Memory B cell (primary cell): ENCODE measurements at places on chromosomes 2 and 18.
A peak's percentile ranks its signal among the peaks of the same experiment; 100 is the strongest.

- no peak for DNase-seq
These were observed 272.2 kb downstream of the NDUFA10 start for GRCh38 chr2:239752951-239753350.

- DNase-seq = no peak
These were observed 1467.9 kb upstream of the ZEB2 start for GRCh38 chr2:145987793-145988192.

GRCh38 chr2:237128026-237128703, 42.5 kb downstream of the COPS8 start:
- DNase-seq = no peak

DNA sequence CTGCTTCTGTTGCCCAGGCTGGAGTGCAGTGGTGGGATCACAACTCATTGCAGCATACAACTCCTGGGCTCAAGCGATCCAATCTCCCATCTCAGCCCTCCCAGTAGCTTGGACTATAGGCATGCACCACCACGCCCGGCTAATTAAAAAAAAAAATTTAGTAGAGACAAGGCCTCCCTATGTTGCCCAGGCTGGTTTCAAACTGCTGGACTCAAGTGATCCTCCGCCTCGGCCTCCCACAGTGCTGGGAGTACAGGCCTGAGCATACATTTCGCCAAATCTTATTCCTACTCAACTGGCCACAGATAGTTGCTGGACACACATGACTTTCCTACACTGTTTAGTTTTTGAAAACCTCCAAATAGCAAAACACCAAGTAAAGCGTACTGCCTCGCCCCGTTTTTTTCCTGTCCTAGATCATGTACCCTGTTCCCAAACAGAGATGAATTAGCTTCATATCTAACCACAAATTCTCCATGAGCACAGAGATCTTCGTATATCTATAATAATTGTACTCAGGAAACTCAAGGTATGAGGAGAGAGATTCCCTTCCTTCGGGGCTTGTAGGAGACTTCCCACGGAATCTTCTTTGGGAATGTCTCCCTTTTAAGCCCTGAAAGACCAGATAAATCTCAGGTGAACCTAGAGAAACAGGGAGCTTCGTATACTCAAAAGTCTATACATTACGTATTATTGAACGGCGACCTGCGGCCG, 598 bp upstream of the C2orf69 start:
- DNase-seq = no peak

- DNase-seq = no peak
These were observed 7.5 kb upstream of the BCL11A start for GRCh38 chr2:60560734-60561644.

DNA sequence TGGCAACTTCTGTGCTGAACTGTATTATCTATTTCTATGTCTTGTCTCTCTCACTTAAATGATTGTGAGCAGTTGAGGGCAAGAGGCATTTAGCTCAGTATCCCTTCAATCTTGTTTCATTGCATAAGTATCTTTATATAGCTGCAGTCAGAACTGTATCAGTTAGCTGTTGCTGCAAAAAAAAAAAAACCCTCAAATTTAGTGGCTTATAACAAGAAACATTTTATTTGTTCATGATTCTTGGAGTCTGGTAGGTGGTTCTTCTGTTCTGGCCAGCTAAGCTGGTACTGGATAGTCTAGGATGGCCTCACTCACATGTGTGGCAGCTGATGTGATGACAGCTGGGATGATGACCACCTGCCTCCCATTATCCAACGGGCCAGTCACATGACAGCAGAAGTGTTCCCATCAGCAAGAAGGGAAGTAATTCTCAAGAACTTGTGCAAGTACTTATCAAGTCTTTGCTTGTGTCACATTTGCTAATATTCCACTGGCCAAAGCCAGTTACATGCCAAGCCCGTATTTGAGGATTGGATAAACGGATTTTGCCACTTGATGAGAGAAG, 67.8 kb downstream of the SLC4A3 start:
- no peak for DNase-seq

DNA sequence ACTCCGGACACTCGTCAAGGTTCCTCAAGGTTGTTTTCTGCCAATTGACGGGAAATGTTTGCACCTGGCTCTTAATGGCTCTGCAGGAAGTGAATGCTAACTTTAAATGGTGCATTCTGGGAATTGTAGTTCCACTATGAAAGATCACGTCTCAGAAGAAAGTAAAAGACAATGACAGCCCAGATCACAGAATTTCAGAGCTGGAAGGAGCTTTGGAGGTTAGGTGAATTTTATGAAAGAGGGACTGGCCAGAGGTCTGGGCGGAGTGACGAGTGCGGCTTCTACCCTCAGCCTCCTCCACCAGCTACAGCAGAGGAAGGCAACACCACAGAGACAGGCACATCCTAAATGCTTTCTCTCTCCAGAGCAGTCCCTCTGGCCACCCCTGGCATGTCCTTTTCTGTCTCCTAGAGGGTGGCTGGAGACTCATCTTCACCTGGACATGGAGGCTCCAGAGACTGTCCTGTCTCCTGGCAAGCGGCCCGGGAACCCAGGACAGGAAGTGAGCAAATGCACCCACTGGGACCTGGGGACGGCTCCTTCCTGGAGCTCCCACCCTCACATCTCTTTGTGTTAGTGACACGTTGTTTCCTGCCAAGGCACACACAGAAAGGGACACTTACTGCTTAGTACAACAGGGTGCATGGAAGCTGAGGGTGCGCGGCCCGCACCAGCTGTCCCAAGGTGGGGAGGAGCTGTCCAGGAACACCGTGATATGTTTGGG, 19.4 kb downstream of the THAP4 start:
- DNase-seq = peak; percentile 16

GRCh38 chr2:72154386-72154975, 6.8 kb upstream of the CYP26B1 start:
- peak; percentile 6 for DNase-seq

DNA sequence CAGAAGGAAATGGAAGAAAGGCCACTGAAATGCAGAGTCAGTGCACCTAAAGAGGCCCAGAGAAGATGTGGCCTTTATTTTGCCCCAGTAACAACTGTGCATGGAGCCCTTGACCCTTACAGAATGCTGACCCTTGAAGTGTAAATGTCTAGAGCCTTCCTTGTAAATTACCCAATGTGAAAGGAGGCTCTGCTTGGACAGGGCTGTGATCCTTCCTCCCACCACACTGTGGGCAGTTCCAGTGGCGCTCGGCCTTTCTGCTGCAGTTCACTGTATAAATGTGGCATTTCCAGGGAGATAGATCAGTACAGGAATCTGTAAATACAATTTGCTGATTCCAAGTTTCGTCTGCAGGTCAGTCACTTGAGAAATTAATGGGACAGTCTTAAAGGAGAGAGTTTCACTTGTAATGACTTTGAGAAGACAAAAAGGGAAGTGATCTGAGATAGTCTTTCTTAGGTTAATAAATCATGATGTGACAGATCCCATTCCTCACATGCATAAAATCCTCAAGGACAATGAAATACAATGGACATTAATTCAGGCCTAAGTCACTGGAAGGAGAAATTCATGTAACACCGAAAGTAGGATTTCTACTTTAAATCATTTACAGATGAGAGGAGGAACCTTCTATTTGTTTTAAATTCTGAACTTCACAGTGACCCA, 133.8 kb upstream of the LMAN1 start:
- no peak for DNase-seq

DNA sequence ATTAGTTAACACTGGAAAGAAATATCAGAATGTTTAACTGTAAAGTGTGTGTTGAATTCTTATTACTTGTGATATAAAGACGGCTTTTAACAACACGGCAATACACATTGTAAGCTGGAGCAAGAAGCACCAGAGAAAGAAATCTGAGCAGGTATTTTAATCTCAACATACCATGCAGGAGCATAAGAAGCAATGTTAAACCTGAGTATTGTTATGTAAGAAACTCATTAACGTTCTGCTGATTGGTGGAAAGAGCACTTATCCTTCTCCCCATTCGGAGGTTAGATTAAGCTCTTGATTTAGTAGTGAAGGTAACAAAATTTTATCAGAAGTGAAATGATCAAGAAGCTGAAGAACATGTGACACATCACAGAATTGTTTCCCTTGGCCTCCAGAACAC, 107.4 kb downstream of the EPC2 start:
- no peak for DNase-seq

GRCh38 chr18:32324181-32324580, 134.3 kb downstream of the MEP1B start:
- DNase-seq = no peak

- DNase-seq = no peak
These were observed 27.3 kb downstream of the SULT1C2 start for GRCh38 chr2:108316033-108316432.
